Stimulated activated CD8-positive, alpha-beta memory T cell treated with anti-CD3 and anti-CD28 coated beads, Interleukin-15, amount 100 ng/mL, for 1 hour (primary cell): ENCODE measurements at places on chromosomes 7 and 10.

GRCh38 chr10:35933940-35934641 is 292.0 kb upstream of the FZD8 start:
- DNase-seq, result no peak

GRCh38 chr7:151017370-151017952 is 6.8 kb downstream of the ATG9B start:
- no peak for DNase-seq

- no peak for DNase-seq
Observed at GRCh38 chr10:110824152-110824441, 47.6 kb upstream of the PDCD4 start.

DNA sequence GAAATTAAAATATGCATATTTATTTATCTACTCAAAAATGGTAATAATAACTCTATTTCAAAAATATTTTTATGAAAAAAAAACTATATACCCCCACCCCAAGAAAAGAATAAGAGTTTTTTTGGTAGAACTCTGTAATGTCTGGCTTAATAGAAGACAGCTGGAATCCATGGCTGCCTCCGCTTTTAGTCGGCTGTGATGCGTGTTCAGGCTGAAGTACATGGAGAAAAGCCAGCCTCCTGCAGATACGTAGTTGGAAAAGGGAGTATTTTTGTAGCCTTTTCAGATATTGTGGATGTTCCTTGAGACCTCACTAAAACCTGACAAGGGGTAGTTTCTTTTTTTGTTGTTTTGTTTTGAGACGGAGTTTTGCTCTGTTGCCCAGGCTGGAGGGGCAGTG is 10.0 kb downstream of the FOXK1 start:
- no peak for DNase-seq
